ENCODE measurements at places on chromosomes 6 and 20.

DNA sequence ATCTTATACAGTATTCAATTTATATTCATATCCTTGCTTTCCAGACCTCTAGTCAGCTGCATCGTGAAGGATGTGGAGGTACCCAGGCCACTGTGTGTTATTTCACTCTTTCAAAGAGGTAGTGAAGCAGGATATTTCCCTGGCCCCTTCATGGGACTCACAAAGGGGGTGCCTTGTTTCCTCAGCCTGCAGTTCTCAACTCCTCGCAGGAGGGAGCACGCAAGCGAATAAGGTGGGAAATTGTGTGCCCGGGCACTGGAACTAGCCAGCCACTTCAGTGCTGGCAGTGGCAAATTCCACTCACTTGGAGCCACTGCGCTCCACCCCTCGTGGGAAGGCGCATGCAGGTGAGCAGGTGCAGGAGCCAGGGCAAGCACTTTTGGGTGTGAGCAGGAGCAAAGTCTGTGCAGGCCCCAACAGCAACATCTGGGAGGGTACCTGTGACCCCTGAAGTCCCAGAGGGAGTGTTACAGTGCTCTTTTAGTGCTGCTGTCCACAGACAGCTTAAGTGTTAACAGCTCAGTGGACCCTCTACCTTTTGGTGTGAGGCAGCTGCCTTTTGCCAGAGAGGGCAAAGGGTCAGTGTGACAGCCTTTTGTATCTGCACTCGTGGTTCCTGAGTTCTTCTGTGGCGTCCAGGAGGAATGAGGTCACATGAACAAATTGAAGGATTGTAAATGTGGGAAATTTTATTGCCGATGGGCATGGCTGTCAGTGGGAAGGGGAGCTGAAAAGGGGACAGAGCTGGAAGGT is 49.4 kb upstream of the FAM135A start:
- no peak for DNase-seq

GRCh38 chr6:13461307-13461706 is 26.1 kb downstream of the GFOD1 start:
- DNase-seq = no peak

DNA sequence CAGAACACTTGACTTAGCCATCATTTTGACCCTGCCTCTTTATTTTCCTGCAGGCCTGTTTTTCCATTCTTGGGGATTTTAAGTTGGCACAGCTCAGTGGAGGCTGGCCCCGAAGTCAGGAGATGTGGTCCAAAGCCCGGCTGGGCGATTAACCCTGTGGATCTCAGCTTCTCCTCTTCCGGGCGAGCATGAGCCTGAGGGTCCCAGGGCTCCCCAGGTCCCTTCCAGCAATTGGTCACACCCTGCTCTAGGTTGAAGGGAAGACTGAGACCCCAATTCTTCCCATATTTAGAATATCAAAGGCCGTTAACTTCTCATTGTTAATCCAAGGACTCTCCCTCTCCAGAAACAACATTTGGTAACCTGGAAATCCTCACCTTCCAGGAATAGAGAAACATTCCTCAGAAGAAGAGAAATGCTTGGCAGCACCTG is 2.3 kb downstream of the THBS2 start:
- DNase-seq = no peak

GRCh38 chr20:37523911-37524700 is 3.1 kb downstream of the NNAT start:
- no peak for DNase-seq

DNA sequence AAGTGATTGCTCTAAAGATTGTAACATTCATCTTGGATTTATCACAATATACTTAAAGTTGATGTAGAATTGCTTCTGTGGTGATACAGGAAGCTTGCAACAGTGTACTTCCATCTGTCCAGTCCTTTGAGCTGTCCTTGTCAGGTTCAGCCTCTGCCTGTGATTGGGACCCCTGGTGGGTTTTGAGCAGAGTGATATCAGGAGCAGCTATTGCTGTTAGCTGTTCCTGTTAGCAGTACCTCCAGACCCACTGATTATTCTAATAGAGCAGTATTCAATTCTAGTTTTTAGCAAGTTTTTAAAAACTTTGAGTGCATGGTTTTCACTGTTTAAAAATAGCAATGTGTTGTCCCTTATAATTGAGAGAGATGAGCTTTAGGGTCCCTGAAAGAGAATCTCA is 48.8 kb downstream of the TULP4 start:
- no peak for DNase-seq

GRCh38 chr20:19937218-19937617 is 79.9 kb upstream of the NAA20 start:
- no peak for DNase-seq

All from fibroblast of skin of scalp (primary cell).